ENCODE measurements at places on chromosomes 4 and X.

DNA sequence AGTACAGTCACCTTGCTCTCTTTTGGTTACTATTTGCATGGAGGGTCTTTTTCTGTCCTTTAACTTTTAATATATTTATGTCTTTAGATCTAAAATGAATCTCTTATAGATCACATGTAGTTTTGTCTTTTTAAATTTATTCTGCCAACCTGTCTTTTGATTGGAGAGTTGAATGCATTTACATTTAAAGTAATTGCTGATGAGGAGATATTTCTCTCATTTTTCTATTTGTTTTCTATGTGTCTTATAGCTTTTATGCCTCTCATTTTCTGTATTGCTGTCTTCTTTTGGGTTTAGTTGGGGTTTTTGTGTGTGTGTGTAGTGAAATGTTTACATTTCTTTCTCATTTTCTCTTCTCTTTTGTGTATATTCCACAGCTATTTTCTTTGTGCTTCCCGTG, 123.5 kb downstream of the TBC1D19 start:
- no peak for DNase-seq

GRCh38 chr4:169033660-169034059, 23.6 kb upstream of the CBR4 start:
- no peak for DNase-seq

- DNase-seq = no peak
These were observed 148.6 kb upstream of the INTU start for GRCh38 chr4:127484117-127484516.

DNA sequence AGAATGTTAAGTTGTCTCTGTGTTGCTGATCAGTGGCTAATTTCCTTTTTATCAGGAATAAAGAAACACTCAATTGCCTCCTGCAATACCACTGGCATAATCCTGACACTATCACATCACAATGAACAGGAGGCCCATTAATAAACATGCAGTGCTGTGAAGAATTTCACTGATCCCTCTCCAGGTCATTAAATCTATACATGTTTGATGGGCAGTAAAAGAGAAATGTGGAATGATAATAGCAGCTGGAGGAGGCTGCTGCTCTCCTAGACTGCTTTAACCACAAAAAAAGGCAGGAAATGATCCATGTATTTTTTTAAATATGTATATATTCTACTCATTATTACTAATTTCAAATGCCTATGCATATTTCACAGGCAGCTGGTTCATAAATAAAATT, 202.1 kb downstream of the CENPC start:
- no peak for DNase-seq

- no peak for DNase-seq
These were observed 36.1 kb upstream of the REPS2 start for GRCh38 chrX:16910376-16910775.

DNA sequence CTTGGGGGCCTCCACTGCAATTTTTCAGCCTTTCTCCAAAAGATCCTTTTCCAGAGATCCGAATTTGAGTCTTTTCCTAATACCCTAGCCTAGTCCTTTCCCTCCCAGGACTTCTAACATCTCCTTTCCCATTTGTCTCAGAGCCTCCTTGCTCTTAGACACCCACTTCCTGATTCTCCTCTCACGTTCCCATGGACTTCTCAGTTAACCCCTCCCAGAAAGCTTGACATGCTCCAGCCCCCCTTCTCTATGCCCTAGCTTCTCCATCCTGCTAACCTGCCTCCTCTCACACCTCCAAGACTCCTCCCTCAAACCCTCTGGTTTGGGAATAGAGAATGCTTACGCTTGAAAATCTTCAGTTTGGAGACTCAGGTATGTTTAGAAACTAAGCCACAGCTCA, 2.5 kb downstream of the UBA1 start:
- no peak for DNase-seq

DNA sequence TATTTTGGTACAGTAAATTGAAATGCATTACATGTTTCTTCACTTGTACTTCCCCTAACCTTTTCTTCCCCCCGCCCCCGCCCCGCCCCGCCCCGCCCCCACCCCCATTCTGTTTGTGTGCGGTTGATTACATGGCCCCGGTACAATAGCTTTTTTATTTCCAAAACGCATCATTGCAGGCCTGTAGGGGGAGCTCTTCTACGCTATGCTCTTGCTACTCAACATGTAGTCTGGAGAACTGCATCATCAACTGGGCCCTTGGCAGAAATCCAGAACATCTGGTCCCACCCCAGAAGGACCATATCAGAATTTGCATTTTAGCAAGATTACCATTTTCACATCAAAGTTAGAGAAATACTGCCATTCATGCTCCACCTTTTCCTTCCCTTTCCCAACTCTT, 333.3 kb upstream of the DDX53 start:
- no peak for DNase-seq

- no peak for DNase-seq
These were observed 7.1 kb downstream of the FAT4 start for GRCh38 chr4:125321709-125322365.

DNA sequence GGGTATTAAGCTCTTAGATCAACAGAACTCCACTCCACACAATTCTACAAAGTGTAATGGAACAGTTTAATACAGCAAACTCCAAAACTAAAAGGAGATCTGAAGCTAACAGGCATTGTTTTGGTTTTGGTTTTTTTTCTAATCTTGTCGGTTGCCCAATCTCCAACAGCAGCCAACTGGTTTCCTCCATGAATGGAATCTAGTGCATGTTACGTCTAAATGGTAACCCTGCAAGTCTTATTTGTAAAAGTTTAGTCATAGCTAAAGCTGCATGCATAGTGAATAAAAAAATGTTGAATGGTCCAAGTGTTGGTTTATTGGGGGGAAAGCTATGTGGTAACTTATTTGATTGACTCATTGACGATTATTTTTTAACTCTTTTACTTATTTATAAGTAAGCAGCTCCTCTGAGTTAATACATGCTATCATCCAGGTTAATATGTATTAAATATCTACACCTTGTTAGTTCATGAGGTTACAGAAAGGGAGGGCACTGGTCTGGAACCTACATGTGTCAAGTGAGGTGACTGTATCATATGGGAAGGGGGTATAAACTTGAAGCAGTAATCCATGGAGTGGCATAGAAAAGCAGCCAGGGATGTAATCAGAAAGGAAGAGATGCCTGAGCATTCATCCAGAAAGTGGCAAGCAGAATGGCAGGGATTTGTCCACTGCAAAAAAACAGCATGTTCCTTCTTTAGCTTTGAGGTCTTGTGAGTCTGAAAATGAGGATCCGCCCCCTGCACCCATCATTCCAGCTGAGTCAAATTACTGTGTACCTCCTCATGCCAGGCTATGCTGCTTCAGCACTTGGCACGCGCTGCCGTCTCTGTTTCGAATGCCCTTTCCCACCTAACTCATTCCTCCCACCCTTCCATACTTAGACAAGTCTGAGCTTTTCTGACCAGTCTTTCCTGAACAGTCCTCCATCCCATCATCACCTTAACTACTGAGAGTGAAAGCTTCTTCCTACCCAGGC, 81.7 kb downstream of the PDGFC start:
- no peak for DNase-seq

DNA sequence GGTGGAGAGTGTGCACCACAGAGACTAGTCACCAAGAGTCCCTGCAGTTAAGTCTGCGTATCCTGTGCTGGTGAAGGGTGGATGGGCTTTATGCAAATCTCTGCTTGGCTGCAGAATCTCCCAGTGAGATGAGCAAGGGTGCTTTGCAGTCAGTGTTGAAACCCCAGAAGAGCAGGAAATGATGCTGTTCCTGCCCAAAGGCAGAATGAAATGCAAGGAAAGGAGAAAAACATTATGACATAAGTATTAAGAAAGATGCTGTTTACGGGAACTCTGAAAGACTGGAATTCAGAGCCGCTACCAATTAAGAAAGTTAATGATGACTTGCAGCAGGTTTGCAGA, 25.4 kb upstream of the ACSL1 start:
- DNase-seq = no peak

DNA sequence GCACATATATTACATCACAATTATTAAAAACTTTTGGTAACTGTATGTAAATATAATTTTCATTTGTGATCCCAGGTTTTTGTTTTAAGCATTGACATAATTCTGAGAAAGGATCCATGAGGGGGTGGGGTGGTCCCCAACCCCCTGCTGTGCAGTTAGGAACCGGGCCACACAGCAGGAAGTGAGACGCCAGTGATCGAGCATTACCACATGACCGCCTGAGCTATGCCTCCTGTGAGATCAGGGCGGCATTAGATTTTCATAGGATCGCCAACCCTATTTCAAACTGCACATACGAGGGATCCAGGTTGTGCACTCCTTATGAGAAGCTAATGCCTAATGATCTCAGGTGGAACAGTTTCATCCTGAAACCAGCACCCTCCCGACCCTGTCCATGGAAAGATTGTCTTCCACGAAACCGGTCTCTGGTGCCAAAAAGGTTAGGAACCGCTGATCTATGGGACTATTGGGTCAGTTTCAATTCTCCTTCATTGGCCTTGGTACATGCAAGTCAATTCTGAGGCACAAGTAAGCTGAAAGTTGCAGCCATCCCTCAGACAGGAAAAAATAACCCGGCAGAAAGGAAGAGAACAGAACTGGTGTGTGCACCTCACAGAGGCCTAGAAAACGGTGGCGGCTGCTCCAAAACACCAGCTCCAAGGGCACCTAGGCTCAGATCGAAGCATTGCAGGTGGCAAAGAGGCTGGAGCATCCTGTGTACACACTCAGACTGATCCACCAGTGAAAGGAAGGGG, 7.0 kb upstream of the TMSB4X start:
- DNase-seq = no peak

GRCh38 chr4:19494961-19495360, 756.7 kb upstream of the SLIT2 start:
- no peak for DNase-seq

DNA sequence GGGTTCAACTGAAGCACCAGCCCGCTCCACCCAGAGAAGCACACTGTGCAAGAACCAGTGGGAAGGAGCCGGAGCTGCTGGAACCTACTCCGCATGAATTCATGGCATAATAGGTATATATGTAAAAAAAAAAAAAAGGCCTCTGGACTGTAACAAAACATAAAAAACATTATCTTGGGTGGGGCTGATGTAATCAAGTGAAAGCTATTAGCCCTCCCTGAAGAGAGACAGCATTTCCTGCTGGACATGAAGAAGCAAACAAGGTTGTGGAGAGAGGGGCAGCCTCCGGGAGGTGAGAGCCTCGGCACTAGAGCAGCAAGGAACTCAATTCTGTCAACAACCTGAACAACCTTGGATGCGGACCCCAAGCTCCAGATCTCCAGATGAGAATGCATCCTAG, 50.7 kb downstream of the PLAC1 start:
- no peak for DNase-seq

All from stimulated activated CD4-positive, alpha-beta T cell treated with anti-CD3 and anti-CD28 coated beads, Interleukin-4, amount 100 ng/mL, for 24 hours (primary cell).